Hindlimb muscle (tissue), 1 donor: ENCODE measurements at places on chromosomes 1 and 21. TPM values are rescaled to one million over a fixed set of nuclear protein-coding genes. Genes with fewer than 3 reads are reported as not detected.

PPIAL4G gene
- 0.06 TPM for polyA plus RNA-seq

THRAP3 gene
- 99.8 TPM for polyA plus RNA-seq

MCOLN2 gene
- 0.08 TPM for polyA plus RNA-seq

PGLYRP3 gene
- polyA plus RNA-seq = not detected

LEFTY1 gene
- polyA plus RNA-seq = 0.52 TPM

PPP1R15B gene
- polyA plus RNA-seq = 23.0 TPM

FAM177B gene
- 0.41 TPM for polyA plus RNA-seq
